Endothelial cell of umbilical vein (primary cell): ENCODE measurements at places on chromosomes 12 and 14. TPM values are rescaled to one million over a fixed set of nuclear protein-coding genes. Genes with fewer than 3 reads are reported as not detected.

DNA sequence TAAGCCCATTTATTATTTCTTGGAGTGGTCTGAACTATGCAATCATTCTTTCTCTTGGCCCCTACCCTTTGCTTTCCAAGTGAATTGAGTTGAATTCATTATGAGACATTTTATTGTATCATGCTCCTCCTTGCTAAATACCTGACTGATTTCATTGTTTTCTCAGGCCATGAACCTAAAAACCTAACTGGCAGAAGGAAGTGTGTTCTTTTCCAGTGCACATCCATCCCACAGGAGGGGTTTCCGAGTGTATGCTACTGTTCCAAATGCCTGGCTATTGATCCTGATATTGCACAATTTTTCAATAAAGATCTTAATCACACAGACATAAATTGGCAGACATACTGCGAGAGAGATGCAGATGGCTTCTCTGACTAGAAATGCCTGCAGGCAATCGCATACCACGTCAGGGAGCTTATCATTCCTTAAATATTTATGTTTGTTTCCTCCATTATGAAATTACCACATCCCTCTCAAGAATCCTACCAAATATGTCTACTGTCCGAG lies 162.2 kb upstream of the EGLN3 start:
- no peak for DNase-seq

- no peak for DNase-seq
Measured at GRCh38 chr14:70832561-70833305, 23.4 kb upstream of the MAP3K9 start.

DNA sequence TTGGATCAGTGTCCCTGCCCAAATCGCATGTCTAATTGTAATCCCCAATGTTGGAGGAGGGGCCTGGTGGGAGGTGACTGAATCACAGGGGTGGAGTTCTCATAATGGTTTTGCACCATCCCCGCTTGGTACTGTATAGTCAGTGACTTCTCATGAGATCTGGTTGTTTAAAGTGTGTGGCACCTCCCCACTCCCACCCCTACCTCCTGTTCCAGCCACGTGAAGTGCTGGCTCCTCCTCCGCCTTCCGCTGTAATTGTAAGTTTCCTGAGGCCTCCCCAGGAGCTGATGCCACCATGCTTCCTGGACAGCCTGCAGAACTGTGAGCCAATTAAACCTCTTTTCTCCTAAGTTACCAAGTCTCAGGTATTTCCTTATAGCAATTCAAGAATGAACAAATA lies 67.2 kb downstream of the FERMT2 start:
- DNase-seq: no peak

DNA sequence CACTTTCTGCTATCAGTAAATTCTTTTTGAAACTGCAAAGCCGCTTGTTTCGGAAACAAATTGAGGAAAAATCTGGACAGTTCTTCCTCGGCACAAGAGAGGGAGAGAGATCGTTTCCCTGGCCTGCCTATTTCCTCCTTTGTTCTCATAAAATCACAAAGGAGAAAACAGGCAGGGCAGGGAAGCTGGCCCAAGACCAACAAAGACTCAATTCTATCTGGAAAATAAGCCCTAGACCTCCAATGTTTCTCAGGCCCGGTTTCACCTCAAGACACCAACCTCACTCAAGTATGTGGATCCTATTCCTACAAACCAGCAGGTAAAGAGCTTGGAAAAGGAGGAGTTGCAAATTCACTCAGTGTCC lies 19.5 kb downstream of the DICER1 start:
- peak; percentile 70 for DNase-seq

GRCh38 chr14:21050597-21050996 lies 7.0 kb upstream of the RNASE8 start:
- DNase-seq: no peak

- DNase-seq: no peak
Measured at GRCh38 chr12:115338566-115339294, 654.8 kb upstream of the TBX3 start.

DNA sequence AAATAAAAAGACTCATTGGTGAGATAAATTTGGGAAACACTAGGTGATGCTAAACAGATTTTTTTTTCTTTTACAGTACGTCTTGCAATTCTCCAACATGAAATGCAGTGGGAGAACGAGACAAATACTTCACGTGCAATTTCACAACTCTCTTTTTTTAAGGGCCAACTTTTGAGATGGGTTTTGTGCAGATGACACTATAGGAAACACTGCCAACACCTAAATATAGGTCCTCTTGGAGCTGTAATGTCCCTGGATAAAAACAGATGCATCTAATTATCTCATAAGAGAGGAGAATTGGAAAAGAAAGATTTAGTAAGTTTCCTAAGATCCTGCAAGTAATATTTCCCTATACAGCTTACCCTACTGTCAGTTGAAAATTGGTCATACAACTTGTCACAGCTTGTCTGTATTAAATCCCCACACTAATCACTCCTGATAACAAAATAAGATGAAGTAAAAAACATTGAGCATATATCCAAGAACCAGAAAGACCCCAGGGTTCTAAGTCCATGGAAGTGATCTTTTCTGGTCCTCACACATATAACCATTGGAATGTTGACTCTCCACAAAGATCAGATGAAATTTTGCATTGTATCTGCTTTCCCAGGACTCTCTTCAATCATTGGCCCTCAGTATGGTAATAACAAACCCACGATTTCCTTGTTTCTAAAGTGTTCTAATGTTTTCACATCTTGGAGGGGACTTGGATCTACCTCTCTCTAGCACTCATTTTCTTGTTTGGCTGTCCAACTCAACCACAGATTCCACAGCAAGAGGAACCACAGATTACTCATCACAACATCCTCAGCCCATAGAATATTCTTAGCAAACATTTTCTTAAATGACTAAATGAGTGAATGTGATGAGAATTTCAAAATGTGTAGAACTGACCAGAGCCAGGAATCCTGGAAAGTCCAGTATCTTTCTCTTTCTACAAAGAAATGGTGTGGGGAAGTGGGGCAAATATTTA lies 769.4 kb upstream of the USP15 start:
- DNase-seq: no peak

Gene KRT72
- not detected in 2 replicates for polyA plus RNA-seq

Gene TAS2R7
- polyA plus RNA-seq: not detected in 2 replicates
